ENCODE measurements at places on chromosomes 6 and 20. TPM values are rescaled to one million over a fixed set of nuclear protein-coding genes. Genes with fewer than 3 reads are reported as not detected.

The ECT2L gene
- not detected for polyA plus RNA-seq

The GNAS-AS1 gene
- 0.64 TPM for polyA plus RNA-seq

The RGS19 gene
- polyA plus RNA-seq: 2.6 TPM

The ISM1 gene
- polyA plus RNA-seq: not detected

The RBM24 gene
- 4.9 TPM for polyA plus RNA-seq

The ALDH5A1 gene
- 33.1 TPM for polyA plus RNA-seq

The ULBP2 gene
- 1.5 TPM for polyA plus RNA-seq

The TCF15 gene
- polyA plus RNA-seq: not detected

The FAM83B gene
- polyA plus RNA-seq: not detected

The VWA7 gene
- polyA plus RNA-seq: 5.3 TPM

The DNMT3B gene
- 9.0 TPM for polyA plus RNA-seq

The PPP1R3G gene
- not detected for polyA plus RNA-seq

The OR2J3 gene
- polyA plus RNA-seq: not detected

The SCGN gene
- 283 TPM for polyA plus RNA-seq

The CMTR1 gene
- polyA plus RNA-seq: 65.0 TPM

The STX11 gene
- not detected for polyA plus RNA-seq

The SLC22A1 gene
- polyA plus RNA-seq: 1.4 TPM

The SRSF12 gene
- 42.1 TPM for polyA plus RNA-seq

The WFDC12 gene
- not detected for polyA plus RNA-seq

The STMND1 gene
- 0.59 TPM for polyA plus RNA-seq

The PHF10 gene
- polyA plus RNA-seq: 42.9 TPM

The ANKRD66 gene
- not detected for polyA plus RNA-seq

The HIVEP1 gene
- polyA plus RNA-seq: 8.0 TPM

The GJA1 gene
- 3.5 TPM for polyA plus RNA-seq

The NCOA6 gene
- 13.0 TPM for polyA plus RNA-seq

The GJA10 gene
- polyA plus RNA-seq: not detected

The MRPS18B gene
- polyA plus RNA-seq: 77.7 TPM

The PDE7B gene
- polyA plus RNA-seq: 5.9 TPM

The NRSN1 gene
- polyA plus RNA-seq: 24.5 TPM

The PREP gene
- polyA plus RNA-seq: 28.9 TPM

The PI16 gene
- 0.56 TPM for polyA plus RNA-seq

The PNLDC1 gene
- not detected for polyA plus RNA-seq

The GTSF1L gene
- not detected for polyA plus RNA-seq

The ADGB gene
- not detected for polyA plus RNA-seq

The RAD21L1 gene
- polyA plus RNA-seq: not detected

The FUT9 gene
- 18.5 TPM for polyA plus RNA-seq

The PRICKLE4 gene
- polyA plus RNA-seq: not detected

The HLA-DPA1 gene
- polyA plus RNA-seq: not detected

The PTK6 gene
- not detected for polyA plus RNA-seq

The HLA-DRB1 gene
- polyA plus RNA-seq: not detected

The BMP5 gene
- polyA plus RNA-seq: 0.14 TPM

The TRIM31 gene
- polyA plus RNA-seq: not detected

The RSPO4 gene
- 0.19 TPM for polyA plus RNA-seq

The CDSN gene
- not detected for polyA plus RNA-seq

The LPA gene
- not detected for polyA plus RNA-seq
